ENCODE measurements at places on chromosomes 5 and 9.

GRCh38 chr5:111415053-111415452, 97.3 kb downstream of the STARD4 start:
- DNase-seq, result peak; percentile 8

DNA sequence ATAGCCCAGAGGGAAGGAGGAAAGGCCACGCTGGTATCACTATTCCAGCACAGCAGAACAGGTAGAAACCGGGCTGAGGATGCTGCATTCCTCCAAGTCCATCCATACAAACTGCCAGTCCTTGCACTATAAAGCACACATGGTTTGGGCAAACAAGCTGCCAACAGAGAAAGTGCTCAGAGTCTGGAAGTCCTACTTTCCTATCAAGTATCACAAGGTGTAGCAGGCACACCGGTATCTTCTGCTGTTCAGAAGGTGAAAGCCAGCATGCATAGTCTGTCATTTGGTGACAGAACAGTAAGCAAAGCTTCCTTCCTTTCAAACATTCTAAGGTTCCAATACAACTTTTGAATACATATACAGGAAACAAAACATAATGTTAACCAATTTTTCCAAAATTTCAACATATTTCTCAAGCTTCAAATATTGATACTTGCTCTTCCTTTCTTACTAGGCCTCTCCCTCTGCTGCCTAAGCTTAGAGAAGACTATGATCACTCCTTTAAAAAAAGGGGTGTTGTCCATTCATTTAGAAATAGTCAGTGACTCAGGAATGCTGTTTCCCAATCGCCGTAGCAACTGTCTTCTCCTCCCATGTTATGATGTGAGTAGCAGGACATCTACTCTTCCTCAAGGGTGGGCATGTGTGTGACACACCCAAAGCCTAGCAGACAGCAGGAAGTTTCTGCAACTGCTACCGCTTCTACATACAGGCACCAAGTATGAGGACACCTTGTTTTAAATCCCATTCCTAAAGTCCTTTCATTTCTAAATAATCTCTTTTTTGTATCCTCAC, 14.7 kb downstream of the DIAPH1 start:
- peak; percentile 58 for DNase-seq

DNA sequence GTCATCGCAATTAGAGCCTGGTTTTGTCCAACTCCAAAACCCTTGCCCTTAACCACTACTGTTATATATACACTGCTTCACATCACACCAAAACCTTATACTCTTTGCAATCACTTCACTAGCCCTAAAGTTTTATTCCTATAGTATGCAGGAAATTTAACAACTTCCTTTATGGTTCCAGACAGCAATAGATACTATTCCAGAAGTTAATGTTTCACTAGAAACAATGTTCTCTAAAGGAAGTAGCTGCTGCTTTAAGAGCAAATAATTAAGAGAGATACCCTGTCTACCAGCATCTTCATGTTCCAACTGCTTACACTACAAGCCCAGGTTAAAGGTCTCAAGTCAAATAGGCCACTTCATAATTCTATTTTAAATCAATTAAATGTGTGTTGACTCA, 22.0 kb downstream of the FREM1 start:
- DNase-seq, result no peak

DNA sequence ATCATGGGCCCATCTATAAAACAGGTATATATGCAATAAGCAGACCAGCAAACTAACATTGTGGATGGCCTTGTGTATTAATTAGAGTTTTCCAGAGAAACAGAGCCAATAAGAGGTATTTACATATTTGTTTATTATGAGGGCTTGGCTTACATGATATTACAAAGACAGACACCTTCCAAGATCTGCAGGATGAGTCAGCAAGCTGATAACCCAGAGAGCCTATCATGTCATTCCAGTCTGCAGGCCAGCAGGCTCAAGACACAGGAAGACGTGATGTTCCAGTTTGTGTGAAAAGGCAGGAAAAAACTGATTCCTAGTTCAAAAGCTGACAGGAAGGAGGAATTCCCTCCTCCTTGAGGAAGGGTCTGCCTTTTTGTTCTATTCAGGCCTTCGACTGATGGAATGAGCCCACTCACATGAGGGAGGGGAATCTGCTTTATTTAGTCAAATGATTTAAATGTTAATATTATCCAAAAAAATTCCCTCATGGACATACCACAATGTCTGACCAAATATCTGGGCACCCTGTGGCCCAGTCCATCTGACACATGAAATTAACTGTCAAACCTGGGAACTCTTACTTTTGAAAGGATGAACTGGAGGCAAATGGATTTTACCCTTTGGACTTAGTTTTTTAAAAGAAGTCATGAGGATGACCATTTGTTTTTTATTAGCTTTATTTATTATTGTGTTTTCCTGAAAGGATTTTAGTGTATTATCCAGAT, 161.2 kb upstream of the CHD1 start:
- no peak for DNase-seq

- no peak for DNase-seq
Observed at GRCh38 chr9:28155671-28156070, 582.4 kb upstream of the C9orf72 start.

- no peak for DNase-seq
Observed at GRCh38 chr5:162231522-162231921, 163.9 kb downstream of the GABRG2 start.

- DNase-seq, result no peak
Observed at GRCh38 chr5:56467176-56467717, 234.1 kb upstream of the ANKRD55 start.

DNA sequence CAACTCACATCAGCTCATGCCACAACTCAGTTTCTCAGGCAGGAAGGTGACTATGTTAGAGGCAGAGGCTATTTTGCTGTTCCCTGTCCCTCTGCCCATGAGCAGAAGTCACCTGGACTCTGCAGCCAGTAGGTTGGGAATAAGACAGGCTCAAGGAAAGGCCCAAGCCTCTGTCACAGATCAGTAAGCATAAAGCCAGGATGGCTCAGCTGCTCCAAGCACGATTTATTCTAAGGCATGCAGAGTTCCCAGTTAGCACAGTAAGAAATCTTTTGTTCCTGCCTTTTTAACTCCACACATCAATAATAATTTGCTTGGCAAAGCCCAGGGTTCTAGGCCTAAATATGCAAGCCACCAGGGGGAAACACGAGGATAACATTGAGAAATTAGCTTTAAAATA, 249.0 kb upstream of the ADRA1B start:
- DNase-seq, result no peak

DNA sequence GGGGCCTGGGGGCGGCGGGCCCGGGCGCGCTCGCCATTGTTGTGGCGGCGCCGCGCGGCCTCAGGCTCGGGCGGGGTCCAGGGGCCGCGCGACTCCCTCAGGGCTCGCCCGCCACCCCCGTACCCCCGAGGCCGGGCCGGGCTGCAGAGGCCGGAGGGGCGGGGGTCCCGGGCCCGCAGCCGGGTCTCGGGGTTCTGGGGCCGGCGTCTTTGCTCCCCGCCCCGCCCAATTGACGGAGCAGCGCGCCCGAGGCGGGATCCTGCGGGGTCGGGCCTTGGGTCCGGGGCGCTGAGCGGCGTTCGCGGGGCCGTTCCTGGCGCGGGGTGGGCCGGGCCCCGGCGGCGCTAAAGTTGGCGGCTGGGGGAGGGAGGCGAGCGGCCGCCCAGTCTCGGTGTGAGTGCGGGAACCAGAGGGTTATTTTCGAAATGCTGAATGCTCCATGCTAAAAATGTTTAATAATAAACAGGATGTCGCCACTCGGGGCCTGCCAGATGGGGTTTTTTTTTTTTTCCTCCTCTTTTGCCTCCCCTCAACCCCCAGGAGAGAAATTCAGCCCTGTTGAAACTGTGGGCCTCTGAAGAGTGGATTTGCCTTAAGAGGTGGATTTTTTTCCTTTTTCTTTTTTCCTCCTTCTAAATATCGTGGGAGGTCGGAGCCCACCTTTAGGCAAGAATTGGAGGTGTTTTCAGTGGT, 724 bp downstream of the PRRC2B start:
- DNase-seq, result no peak

DNA sequence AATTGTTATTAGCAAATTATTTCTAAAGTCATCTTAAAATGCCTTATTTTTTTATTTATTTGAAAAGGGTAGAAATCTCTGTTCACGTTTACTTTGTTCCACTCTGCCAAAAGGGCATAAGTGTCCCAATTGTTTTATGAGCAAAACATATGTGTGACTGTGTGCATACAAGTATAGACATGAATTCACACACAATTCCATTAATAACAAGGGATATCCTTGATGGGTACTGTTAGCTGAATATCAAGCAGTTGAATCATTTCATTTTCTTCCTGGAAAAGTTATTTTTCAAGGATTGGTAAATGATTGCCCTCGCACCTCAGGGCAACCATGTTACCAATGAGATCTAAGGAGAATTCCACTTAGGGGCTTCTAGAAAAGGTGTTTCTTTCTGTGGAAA, 92.1 kb upstream of the TAF11L2 start:
- DNase-seq, result no peak

GRCh38 chr9:70556771-70557170, 142.3 kb upstream of the KLF9 start:
- no peak for DNase-seq

GRCh38 chr5:14105718-14106410, 37.3 kb upstream of the TRIO start:
- DNase-seq, result no peak

- no peak for DNase-seq
Observed at GRCh38 chr9:88586452-88586851, 51.5 kb downstream of the NXNL2 start.

- DNase-seq, result no peak
Observed at GRCh38 chr9:124099860-124100259, 88.3 kb downstream of the LHX2 start.

DNA sequence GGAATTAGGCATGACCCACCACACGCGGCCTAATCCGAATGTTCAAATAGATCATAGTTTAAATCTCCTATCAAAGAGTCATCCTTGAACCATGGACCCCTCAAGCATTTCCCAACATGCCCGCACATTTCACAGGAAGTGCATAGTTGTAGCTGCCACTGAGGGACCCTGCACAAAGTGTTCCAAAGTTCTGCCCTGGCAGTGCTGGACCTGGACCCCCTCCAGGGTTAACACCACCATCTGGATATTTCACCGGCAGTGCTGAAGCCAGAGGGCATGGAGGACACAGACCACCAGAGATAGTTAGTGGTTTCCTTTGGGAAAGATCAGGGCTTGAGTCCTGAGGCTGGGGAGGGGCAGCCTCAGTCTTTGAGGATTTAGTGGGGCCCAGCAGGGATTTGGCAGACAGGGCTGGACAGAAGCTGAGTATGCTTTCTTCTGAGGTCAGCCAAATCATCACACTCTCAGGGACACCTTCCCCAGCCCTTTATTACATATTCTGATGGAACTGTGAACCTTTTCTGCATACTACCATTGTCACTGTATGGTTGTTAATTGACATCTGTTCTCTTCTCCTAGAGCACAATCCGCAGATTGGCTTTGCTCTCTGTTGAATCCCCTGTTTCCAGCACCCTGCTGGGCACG, 143.6 kb upstream of the EFNA5 start:
- no peak for DNase-seq

All from activated CD4-positive, alpha-beta T cell treated with anti-CD3 and anti-CD28 coated beads, Interleukin-2, Interleukin-6, amounts not matched to agents 100 ng/mL and 50 ng/mL, durations not matched to agents 16 hours and 8 hours (primary cell).